ENCODE measurements at places on chromosomes 3 and 15.

GRCh38 chr3:42749753-42750231 is 23.3 kb downstream of the CCDC13 start:
- DNase-seq: peak; percentile 75

- no peak for DNase-seq
Measured at GRCh38 chr3:54849360-54849759, 78.5 kb downstream of the LRTM1 start.

GRCh38 chr15:41281236-41281635 is 50.2 kb downstream of the CHP1 start:
- DNase-seq: no peak

GRCh38 chr15:77671362-77672056 is 38.8 kb upstream of the LINGO1 start:
- DNase-seq: no peak

DNA sequence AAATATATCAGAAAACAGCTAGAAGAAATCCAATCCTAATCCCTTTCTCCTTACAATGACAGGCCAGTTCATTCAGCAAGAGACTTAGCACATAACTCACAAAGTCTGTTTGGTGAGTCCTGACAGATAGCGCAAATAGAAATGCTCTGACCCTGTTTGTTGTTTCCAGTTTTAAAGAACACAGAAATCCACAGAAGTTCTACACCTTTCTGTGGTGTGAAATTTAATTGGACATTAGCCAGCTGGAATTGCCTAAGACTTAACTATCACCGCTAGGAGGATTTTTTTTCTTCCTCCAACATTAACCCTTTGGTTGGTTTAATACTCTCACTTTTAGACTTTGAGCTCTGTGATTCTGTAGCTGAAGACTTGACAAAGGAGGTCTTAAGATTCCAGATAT is 30.8 kb downstream of the HDC start:
- DNase-seq: no peak

GRCh38 chr3:39166932-39167532 is 13.6 kb upstream of the CSRNP1 start:
- DNase-seq: no peak

DNA sequence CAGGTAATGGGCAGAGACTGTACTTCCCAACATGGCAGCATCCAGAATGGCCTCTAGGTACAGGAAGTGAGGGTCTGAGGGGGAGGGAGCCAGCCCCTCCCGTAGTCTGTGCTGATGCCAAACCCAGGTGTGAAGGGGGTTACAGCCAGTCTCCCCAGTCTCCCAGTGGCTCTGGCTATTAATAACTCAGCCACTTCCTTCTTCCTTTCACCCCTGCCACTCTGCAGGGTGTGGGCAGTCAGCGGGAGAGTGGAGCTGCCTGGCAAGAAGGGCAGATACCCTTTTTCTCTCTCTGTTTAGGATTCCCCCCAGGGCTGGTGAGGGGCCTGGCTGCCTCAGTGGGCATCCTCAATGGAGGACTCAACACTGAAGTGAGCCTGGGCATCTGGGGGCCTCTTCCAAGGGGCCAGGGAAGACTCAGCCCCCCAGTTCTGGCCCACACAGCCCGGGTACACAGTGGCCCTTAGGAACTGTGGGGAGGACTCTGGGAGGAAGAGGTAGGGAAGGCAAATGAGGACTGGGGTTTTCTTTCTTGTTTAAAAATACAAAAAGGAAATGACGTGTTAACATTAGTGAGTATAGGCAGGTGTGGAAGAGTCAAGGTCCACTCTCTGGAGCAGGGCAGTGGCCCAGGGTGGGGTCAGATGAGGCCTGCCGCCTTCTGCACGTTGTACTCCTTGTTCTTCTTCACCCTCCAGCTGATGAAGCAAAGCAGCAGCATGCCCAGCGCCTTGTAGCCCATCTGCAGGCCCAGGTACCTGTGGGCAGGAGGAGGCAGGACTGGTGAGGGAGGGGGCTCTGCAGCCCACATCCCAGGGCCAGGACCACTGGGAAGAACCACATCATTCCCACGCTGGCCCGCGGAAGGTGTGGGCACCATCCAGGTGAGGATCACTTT is 38.6 kb upstream of the RAB6B start:
- DNase-seq: no peak

DNA sequence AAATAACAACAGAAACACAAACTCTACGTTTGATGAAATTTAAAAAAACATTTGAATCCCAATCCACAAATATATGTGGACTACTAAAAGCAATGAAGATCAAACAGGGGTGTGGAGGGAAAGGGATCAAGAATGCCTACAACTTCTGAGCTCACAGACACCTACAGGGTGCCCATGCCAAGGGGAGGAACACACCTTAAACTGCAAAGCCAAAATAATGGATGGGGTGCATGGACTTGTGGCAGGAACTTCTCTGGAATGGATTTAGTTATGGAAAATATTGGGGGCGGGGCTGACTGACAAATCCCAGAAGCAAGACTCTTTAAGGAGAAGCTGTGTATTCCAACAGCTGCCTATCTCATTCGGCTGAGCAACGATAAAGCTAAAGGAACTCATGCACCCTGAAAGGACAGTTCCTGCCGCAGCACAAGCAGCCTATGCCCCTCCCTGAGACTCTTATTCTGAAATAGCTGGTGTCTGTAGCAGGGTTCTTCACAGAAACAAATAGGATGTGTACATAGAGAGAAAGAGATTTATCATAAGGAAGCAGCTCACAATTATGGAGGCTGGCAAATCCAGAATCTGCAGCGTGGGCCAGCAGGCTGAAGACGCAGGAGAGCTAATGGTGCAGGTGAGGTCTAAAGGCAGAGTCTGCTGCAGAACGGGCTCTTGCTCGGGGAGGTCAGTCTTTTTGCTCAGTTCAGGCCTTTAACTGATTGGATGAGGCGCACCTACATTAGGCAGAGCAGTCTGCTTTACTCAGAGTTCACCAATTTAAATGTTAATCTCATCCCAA is 24.5 kb upstream of the PLA2G4D start:
- DNase-seq: no peak

DNA sequence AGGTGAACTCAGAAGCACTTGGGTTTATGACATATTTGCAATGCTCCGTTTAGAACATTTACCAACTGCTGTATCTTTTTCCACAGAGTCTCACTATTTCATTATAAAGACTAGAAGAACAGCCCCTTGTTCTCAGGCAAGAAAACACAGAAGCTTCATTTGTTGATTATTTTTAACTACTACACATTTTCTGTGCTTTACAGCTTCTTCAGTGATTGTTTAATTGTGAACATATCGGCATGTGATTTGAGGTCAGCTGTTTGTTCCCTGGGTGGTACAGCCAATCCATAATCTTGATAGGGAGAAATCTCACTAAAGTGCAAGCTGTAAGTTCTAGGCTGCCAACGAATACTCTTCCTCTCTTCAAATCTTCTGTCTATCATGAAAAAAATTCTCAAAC is 31.0 kb upstream of the DLG1 start:
- DNase-seq: no peak

DNA sequence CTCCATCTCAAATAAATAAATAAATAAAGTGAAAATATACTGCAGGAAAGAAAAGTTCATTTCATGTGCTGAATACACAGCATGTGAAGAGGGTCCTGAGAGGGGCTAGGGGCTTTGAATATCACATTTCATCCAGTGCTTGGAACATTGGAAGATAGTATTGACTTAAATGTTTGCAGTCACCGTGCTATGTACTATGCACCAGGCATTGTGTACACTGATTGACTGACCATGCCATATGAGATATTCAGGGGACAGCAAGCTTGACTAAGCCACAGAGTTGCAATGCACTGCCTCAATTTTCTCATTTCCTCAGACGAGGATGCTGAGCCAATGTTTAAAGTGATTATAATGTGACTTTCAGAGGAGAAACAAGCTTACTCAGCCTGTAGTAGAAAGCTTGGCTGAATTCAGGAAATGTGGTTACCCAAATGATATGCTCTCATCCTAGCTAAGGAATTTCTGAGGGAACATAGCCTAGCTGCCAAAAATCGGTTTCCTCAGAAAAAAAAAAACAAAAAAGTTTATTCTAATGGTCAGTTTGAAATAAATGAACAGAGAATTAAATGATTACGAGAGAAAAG is 557.9 kb downstream of the FGF12 start:
- no peak for DNase-seq

GRCh38 chr3:13251166-13251903 is 168.8 kb downstream of the NUP210 start:
- no peak for DNase-seq

- DNase-seq: no peak
Measured at GRCh38 chr3:13832130-13832529, 47.7 kb downstream of the WNT7A start.

- DNase-seq: no peak
Measured at GRCh38 chr15:72112116-72112515, 5.8 kb downstream of the MYO9A start.

GRCh38 chr3:71710906-71711494 is 14.2 kb downstream of the EIF4E3 start:
- no peak for DNase-seq

DNA sequence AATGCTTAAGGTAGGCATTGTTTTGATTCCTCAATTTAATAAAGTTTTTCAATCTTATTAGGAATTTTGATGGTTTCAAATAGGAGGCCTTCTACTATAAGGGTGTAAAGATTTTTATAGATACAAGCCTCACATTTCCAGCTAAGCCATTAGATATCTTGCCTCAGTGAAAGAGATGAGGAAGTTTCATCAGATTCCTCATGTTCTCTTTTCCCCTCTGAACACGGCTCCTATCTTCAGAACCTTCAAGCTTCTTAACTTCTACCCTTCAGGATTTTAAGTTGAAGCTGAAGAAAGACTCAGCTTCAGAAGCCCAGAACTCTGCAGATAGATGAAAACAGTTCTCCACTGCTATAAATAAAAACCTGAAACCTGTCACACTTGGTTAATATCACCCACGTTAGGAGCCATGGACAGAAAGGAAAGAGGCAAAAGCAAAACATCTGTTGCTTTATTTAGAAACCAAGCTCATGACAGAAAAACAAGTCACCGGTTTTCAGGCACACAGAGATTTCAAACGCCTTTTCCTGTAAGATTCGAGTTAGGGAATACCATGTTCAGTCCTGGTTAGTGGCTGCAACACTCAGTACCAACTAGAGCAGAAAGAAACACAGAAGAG is 82.2 kb upstream of the GOLGA8B start:
- no peak for DNase-seq

- no peak for DNase-seq
Measured at GRCh38 chr15:66751579-66751978, 49.5 kb downstream of the SMAD6 start.

DNA sequence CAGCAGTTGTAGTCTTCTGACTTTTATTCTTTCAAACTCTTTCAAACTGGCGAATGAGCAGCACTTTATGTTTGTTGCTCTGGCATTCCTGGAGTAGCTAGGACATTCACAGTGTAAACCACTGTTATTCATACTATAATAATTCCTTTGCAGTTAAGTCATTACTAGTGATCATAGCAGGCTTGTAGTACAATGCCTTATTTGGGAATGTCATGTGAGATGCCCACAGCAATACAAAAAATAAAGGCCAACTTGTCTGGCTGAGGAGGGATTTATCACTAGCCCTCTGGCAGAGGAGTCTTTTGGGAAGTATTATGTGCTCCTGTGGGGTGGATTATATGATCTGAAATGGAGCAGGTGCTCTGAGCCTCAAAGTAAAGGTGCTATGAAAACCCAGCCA is 197.2 kb downstream of the VGLL3 start:
- no peak for DNase-seq

- DNase-seq: no peak
Measured at GRCh38 chr15:93497291-93497690, 408.3 kb upstream of the RGMA start.

DNA sequence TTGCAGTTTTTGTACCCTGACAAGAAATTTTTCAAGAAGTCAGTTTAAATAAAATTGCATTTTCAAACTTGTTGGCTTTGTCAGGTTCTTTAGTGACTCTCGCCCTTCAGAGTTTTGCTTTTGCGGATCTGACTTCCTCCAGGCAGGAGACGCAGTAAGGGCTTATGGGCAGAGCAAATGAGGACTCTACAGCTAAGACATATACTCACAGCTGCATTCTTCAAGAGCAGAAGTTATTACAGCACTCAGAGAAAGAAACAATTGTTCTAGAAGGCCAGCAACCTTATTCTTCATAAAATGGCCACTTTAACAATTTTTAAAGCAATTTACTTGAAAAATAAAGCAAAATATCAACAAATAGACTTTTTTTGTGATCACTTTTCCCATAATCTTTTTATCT is 438.8 kb upstream of the THRB start:
- no peak for DNase-seq

GRCh38 chr3:42613462-42613861 is 13.0 kb downstream of the NKTR start:
- no peak for DNase-seq

DNA sequence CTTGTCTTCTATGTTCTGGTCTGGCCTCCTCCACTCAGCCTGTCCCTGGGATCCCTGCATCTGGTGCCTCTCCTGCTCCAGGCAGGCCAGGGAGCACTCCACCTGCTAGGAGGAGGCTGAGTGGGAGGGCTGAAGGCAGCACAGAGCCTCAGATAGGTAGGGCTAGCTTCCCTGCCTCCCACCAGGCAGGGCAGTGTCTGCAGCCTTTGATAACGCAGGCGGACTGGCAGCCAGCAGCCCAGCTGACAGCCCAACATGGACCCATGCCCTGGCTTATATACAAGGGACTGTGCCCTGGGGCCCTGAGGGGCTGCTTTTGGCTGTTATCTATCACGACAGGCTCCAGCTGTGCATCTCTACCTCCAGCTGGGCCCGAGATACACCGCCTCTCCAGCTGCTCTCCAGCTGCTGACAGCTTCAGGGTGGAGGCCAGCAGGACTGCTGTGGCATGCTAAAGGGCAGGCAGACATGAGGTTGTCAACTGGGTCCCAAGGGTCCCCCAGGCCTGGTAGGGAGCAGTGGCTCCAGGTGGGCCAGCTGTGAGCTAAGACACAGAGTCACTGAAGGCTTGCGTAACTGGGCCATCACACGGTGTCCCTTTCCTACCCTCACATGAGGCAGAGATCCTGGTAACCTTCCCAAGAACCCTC is 5.2 kb upstream of the CLK3 start:
- no peak for DNase-seq

DNA sequence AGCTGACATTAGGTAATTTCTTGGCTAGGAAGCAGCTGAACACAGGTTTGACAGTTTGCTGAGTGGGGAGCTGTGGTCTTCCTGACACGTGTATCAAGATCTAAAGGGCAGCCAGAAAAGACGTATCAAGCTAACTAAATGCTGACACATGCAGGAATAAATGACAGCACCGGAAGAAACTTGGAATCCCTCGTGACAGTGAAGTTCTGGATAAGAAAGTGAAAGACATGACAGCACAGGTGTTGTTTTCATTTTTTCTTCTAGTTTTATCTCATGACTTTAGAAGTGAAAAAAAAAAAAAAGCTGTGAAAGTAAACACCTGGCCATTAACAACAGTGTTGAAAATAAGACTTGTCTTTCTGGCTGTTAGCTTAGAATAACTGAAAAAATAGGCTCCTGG is 48.7 kb downstream of the FGF7 start:
- no peak for DNase-seq

DNA sequence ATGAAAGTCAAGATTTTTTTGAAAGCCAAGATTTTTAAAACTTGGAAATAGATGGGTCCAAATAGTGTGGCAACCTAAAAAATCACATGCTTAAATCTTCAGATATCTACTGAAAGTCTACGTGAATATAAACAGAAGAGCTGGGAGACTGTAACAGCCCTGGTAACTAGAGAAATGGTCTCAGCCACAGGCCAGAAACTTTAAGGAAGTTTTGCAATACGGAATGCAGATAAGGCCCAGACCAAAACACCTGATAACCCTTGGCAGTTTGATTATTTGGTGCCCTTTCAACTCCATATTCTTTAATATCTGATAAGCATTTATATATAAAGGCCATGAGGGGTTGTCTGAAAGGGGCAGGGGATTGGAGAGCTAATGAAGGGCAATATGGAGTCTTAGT is 537.3 kb upstream of the TGFBR2 start:
- DNase-seq: no peak
